ENCODE measurements at places on chromosomes 6 and 20.

- no peak for DNase-seq
Observed at GRCh38 chr6:73264446-73264845, 1.4 kb upstream of the KHDC1 start.

DNA sequence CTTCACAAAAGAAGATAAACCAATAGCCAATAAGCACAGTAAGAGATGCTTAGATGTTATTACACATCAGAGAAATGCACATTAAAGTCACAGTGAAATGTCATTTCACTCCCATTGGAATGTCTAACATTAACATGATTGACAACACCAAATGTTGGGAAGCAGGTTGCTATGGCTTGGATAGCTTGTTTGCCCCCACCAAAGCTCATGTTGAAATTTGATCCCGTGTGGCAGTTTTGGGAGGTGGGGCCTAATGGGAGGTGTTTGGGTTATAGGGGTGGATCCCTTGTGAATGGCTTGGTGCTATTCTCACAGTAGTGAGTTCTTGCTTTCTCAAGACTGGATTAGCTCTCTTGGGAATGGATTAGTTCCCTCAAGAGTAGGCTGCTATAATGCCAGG is 44.8 kb downstream of the MRAP2 start:
- no peak for DNase-seq

GRCh38 chr6:135182071-135183001 is 1.2 kb downstream of the MYB start:
- DNase-seq: no peak

DNA sequence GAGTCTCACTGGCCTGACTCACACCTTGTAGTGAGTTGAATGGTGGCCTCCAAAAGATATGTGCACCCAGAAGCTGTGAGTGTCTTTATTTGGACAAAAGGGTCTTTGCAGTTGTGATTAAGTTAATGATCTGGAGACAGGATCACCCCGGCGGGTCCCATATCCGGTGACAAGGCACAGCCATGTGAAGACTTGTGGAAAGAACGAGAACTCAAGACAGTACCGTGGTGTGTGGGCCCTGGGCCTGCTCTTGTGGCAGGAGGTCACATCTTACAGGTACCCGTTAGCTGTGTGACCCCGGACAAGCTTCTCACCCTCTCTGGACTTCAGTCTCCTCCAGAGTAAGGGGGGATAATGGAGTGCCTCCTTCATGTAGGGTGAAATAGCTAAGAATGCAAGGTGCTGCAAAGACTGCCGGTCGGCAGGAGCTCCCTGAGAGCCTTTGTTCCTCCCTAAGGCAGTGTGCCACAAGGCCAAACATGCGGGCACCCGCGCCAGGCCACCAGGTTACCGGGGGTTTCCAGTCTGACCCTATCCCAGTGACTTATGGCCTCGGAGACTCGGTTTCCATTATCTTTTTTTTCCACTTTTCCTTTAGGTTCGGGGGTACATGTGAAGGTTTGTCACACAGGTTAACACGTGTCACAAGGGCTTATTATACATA is 39.2 kb downstream of the CDH4 start:
- DNase-seq: no peak

GRCh38 chr6:1654054-1654453 is 44.3 kb downstream of the FOXC1 start:
- DNase-seq: no peak

- DNase-seq: no peak
Observed at GRCh38 chr6:106860940-106861339, 113.6 kb downstream of the CD24 start.

DNA sequence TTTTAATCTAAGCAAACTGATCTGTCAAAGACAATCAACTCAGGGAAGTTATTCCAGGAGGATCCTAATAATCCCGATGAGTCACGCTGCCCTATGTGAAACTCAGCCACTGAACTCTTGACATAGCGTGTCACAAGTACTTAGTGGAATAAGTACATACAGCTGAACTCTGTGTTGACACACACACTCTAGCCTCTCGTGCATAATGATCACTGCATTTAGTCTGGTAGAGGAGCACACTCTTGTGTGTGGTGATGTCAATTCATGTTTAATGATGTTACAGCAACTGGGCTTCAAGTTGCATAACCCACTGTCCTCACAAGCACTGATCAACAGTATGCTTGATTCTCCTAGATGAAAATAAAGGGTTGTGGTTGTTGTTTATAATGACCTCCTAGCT is 148.3 kb downstream of the HACE1 start:
- no peak for DNase-seq

- DNase-seq: peak; percentile 41
Observed at GRCh38 chr6:89989742-89990141, 95.5 kb downstream of the GJA10 start.

DNA sequence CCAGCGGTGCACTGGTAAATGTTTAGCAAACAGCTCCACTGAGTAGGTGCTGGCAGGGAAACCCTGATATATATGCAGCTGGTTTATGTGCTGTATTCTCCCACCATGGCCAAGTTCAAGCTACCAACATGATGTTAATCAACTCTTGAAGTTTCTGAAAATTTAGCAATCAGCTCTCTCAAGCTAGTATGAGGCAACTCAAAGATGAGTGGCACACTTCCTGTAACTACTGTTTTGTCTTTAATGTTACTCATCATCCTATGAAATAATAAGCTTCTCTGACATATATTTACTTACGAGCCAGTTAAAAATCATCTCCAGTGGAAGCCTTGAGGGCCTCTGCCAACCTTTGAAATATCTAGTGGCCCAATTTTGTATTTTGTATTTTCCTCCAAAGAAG is 54.7 kb downstream of the TRMT6 start:
- no peak for DNase-seq

DNA sequence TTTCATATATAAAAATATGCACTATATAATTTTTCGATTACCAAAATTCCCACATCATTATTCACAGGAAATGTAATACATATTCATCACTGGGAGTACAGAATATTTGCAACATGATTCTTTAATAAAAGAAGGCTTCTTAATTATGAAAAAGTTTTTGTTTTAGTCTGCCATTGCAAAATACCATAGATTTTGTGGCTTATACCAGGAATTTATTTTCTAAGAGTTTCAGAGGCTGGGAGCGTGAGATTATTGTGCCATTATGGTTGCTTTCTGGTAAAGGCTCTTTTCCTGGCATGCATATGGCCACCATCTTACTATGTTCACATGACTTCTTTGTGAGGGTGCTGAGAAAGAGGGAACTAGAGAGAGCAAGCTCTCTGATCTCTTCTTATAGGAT is 306.9 kb upstream of the ADGRB3 start:
- no peak for DNase-seq

- DNase-seq: peak; percentile 98
Observed at GRCh38 chr20:25223179-25223661, 24.7 kb upstream of the PYGB start.

DNA sequence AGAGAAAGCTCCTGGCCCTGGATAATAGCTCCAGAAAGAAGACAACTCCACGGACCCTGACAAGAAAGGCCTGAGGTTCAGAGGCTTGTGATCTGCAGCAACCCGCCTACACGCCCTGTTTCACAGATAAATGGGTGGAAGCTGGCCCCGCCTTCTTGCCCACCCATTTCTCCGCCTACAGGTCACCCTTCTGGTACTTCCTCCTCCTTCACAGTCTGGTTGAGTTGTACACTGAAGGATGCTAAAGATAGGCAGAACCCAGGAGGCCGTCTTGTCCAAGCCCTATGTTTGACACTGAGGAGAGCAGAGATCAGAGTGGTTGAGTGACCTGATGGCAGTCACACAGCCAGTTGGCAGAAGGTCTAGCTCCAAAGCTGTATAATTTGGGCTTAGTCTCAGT is 34.2 kb upstream of the MDGA1 start:
- no peak for DNase-seq

DNA sequence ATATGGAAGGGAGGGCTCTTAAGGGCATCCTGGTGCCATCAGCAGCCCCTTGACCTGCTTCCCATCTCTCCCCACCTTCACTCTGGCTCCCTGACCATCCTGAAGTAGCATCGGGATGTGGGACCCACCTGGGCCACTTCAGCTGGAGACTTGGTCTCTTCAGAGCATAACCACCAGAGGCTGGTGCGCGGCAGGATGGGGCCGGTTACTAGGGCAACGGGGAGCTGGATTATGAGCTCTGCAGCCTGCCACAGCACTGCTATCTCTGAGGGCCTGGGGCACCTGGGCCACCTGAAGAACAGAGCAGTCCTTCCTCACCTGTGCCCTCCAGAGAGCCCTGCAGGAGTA is 79.7 kb downstream of the SYNJ2 start:
- DNase-seq: no peak

DNA sequence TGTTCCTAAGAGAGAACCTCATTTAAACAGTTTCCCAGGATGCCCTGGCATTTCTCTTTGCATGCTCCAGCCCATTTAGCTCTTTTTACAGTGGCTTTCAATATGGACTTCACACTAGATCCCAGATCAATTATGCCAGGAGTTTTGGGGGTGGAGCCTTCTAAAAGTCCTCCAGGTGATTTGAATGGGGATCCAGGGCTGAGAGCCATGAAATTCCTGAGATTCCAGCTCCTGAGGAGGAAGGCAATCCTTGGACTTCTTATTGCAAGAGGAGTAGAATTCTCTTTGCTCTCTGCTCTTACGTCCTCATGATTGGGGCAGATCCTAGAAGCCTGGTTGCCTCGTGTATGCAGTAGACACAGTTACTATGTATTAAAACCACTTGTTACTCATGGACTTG is 184.2 kb downstream of the DHX35 start:
- no peak for DNase-seq

DNA sequence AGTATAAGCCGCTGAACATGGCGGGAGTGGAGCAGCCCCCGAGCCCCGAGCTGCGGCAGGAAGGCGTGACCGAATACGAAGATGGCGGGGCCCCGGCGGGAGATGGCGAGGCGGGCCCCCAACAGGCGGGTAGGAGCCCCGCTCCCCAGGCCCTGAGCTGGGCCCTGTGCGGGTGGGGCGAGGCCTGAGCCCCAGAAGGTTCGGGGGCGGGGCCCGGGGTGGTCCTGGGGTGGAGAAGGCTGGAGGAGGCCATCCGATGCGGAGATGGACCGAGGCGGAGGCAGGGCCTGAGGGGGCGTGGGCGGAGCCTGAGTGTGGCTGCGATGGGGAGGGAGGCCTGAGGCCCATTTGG is 7.1 kb downstream of the L3MBTL1 start:
- DNase-seq: no peak

GRCh38 chr6:129651291-129651691 is 58.7 kb downstream of the ARHGAP18 start:
- no peak for DNase-seq

DNA sequence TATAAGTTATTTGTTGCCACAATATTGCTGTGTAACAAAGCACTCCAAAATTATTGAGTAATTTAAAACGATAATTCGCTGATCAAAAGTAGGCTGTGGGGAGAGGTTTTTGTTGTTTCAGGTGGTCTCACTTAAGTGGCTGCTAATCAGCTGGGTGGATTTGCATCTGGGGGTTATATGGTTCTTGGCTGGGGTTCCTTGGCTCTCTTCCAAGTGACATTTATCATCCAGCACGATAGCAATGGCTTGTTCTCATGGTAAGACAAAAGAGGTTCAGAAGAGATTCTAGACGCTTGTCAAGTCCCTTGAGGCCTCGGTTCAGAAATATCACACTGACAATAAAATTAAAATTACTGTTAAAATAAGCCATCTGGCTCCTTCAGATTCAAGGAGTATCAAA is 1648.8 kb downstream of the GRIK2 start:
- no peak for DNase-seq

DNA sequence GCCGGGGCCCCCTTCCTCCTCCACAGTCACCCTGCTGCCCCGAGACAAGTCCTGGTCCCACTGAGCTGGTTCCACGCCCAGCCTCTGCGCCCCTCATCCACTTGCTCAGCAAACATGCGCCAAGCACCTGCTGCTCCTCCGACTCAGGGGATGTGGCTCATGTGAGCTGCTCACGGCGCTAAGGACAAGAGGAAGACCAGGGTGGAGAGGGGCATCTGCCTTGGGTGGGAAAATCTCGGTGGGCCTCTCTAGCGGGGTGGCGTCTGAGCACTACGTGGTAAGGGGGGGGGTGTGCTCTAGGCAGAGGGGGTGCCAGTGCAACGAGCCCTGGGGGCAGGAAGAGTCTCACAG is 4.5 kb downstream of the LAMA5 start:
- no peak for DNase-seq

GRCh38 chr20:63655249-63655648 is 2.0 kb upstream of the STMN3 start:
- no peak for DNase-seq

GRCh38 chr6:17455919-17456318 is 62.5 kb downstream of the CAP2 start:
- DNase-seq: no peak

DNA sequence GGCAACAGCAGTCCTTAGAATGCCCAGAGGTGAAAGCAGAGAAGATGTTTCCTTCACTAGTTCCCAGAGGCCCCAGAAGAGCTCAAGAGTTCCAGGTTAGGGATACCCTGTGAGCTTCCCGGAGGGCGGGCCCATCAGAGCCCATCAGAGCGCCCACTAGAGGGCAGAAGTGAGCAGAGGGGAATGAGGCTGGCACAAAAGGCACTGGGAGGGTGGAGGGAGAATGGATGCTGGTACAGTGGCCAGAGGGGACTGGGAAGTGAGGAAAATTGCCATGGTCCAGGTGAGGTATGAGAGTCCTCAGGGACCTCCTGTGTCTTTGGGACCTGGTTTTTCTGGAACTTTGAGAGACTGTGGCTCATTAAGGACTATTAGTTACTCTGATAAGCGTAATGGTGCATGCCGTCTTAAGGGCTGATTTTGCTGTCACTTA is 57.3 kb downstream of the LINC00237 start:
- peak; percentile 14 for DNase-seq

DNA sequence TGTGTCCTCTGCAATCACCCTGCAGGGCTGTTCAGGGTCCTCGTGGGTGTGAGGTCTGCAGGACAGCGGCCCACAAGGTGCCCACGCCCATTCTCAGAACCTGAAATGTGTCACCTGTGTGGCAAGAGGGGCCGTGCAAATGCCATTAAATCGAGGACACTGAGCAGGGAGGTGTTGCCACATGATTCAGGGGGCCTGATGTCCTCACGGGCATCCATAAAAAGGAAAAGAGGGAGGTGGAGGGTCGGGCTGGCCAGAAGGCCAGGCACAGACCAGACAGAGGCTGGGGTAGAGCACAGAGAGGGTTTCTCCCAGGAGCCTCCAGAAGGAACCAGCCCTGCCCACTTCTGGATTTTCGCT is 239.6 kb downstream of the ERMARD start:
- no peak for DNase-seq

DNA sequence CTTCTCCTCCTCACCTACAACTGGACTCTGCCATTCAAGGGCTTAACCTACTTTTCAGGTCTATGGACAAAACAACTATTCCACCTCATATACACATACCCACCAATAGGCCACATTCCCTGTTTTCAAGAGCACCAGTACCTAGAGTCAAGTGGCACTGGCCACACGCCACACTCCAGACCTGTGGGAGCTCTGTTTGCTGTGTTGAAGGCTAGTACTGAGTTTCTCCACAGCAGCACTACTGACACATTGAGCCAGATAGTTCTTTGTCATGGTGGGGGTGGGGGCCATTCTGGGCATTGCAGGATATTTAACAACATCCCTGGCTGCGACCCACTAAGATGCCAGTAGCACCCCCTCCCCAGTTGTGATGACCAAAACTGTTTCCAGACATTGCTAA is 84.1 kb downstream of the RALGAPA2 start:
- DNase-seq: no peak

Data from HS-27A (cell line).